Activated T-cell treated with anti-CD3 and anti-CD28 coated beads, Interleukin-2, amount 50 U/mL, for 72 hours (primary cell): ENCODE measurements at places on chromosomes 5 and 9. TPM values are rescaled to one million over a fixed set of nuclear protein-coding genes. Genes with fewer than 3 reads are reported as not detected.

IFNA2 gene
- not detected for total RNA-seq

ADAMTS13 gene
- total RNA-seq: 4.7 TPM

NR2F1 gene
- total RNA-seq: not detected

FOXD4L5 gene
- 0.25 TPM for total RNA-seq

WNK2 gene
- total RNA-seq: 0.70 TPM

SPINK7 gene
- total RNA-seq: not detected

TMEM171 gene
- total RNA-seq: not detected

PCDHA4 gene
- total RNA-seq: not detected

RPL37 gene
- 2,043 TPM for total RNA-seq

SPARC gene
- not detected for total RNA-seq

IL3 gene
- 8.9 TPM for total RNA-seq

SVEP1 gene
- total RNA-seq: not detected

HTR1A gene
- total RNA-seq: not detected

P4HA2 gene
- 3.2 TPM for total RNA-seq

SPATA9 gene
- not detected for total RNA-seq

- DNase-seq: no peak
- H3K27me3 ChIP-seq: peaks cover 35% of the 10 kb centered on the region
- no peaks in the 10 kb centered on the region for H3K36me3 ChIP-seq
- no peak overlapping the region for H3K27ac ChIP-seq
These were observed 118.9 kb upstream of the LPCAT1 start for GRCh38 chr5:1642621-1643061.

- H3K27ac ChIP-seq: no peak overlapping the region
- H3K36me3 ChIP-seq: no peaks in the 10 kb centered on the region
- DNase-seq: no peak
These were observed 105.4 kb downstream of the ZNF354C start for GRCh38 chr5:179165421-179166170.

GRCh38 chr9:14574173-14574572 lies 119.1 kb downstream of the ZDHHC21 start:
- no peaks in the 10 kb centered on the region for H3K4me1 ChIP-seq
- peaks cover 7% of the 10 kb centered on the region for H3K27me3 ChIP-seq
- H3K27ac ChIP-seq: no peak overlapping the region

DNA sequence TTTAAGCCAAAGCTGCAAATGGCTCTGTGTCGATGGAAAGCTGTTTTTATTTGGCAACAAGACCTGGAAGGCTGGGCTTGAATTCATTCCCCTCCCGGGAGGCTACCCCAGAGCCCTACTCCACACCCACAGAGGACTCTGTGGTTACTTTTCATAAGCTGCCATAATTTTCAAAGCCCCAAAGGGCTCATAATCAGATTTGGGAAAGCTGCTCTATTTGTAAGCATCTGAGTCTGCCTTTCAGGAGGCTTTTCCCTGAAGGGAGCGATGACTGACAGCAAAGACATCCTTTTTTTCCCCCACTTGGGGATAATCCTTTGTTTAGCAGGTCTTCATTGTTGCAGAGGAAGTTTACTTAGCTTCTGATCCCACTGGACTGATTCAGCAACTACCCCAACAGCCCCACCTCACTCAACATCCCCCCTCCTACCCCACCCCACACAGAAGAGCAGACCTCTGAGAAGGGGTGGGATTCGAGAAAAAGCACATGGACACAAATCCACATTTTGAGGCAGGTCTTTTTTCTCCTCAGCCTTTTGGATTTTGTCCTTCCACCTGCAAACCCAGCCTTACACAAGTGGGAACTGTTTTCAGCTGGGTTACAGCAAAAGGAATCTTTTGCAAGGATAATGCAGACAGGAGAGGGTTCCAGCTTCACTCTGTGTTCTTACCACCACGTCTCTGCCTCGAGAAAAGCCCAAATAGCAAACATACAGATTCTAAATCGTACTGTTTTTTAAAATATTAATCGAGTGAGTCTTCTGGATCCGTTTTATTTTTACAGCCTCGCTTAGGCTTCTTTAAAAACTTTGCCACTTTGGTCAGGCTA lies 244.4 kb upstream of the TUT7 start:
- H3K27ac ChIP-seq: no peak overlapping the region
- H3K36me3 ChIP-seq: no peaks in the 10 kb centered on the region
- DNase-seq: no peak
- H3K27me3 ChIP-seq: peaks cover 11% of the 10 kb centered on the region
- no peak overlapping the region for H3K4me3 ChIP-seq
- no peaks in the 10 kb centered on the region for H3K4me1 ChIP-seq

DNA sequence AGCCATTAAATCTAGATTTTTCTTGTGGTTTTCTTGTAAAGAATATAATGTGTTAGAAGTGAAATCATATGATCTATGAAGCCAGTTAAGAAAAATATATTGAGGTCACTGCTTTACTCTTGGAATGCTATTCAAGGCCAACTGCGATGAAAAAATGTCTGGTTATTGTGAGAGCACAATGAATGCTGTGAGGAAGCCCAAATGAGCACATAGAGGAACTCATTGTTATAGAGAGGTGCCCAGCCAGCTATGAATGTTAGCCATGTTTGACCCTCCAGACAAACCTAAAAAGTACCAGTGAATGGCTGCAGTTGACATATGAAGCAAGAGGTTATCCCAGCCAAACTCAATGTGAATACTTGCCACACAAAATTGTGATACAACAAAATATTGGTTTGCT lies 359.8 kb upstream of the FAM174A start:
- no peak for DNase-seq
- no peaks in the 10 kb centered on the region for H3K27me3 ChIP-seq
- H3K27ac ChIP-seq: no peak overlapping the region
- H3K4me3 ChIP-seq: no peak overlapping the region

- no peaks in the 10 kb centered on the region for H3K27me3 ChIP-seq
- no peak for DNase-seq
- no peak overlapping the region for H3K27ac ChIP-seq
- peaks cover 8% of the 10 kb centered on the region for H3K4me1 ChIP-seq
- no peaks in the 10 kb centered on the region for H3K36me3 ChIP-seq
These were observed 238.3 kb upstream of the EDIL3 start for GRCh38 chr5:84623019-84623418.

DNA sequence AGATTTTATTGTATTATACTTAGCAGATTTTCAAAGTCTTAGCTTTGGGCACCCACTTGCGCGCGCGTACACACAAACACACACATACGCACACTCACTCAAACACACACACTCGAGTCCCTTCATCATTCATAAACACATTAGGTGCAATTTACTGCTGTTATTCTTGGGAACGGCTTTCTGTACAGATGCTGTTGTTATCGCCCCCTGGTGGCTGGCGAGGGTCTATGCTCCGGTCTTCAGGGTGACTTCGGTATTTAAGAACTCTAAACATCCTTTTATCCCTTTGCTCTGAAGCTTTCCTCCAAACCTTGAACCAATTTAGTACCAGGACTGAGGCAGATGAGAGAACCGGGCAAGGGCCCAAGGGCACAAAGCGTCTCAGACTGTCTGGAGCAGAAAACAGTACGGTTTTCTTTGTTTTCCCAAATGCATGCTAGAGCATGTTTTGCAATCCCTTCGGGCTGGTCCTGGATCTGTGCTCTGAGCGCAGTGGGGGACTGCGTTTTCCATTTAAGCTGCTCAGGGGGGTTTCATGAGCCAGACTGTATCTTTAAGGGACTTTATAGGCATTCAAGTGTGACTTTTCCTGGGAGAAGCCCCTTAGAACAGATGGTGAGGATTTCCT lies 1.7 kb upstream of the SLIT3 start:
- no peak overlapping the region for H3K27ac ChIP-seq
- peaks cover 57% of the 10 kb centered on the region for H3K27me3 ChIP-seq
- peaks cover 13% of the 10 kb centered on the region for H3K4me1 ChIP-seq
- peak; percentile 71 for DNase-seq

DNA sequence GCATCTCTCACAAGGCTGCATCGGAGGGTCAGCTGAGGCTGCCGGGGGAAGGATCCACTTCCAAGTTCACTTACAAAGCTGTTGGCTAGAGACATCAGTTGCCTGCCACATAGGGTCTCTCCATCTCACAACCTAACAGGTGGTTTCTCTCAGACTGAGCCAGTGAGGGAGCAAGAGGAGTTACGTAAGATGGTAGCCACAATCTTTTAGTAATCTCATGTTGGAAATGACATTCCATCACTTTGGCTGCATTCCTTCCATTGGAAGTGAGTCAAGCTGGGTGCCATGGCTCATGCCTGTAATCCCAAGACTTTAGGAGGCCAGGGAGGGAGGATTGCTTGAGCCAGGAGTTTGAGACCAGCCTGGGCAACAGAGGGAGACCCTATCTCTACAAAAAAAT lies 7.4 kb upstream of the GRK6 start:
- DNase-seq: no peak
- no peaks in the 10 kb centered on the region for H3K36me3 ChIP-seq
- no peak overlapping the region for H3K4me3 ChIP-seq
- no peaks in the 10 kb centered on the region for H3K27me3 ChIP-seq
- H3K4me1 ChIP-seq: peaks cover 9% of the 10 kb centered on the region

- H3K4me3 ChIP-seq: no peak overlapping the region
- no peak overlapping the region for H3K27ac ChIP-seq
- H3K27me3 ChIP-seq: peaks cover 26% of the 10 kb centered on the region
- peaks cover 25% of the 10 kb centered on the region for H3K4me1 ChIP-seq
These were observed 73.8 kb upstream of the IFNE start for GRCh38 chr9:21555911-21556310.

- no peaks in the 10 kb centered on the region for H3K4me1 ChIP-seq
- no peaks in the 10 kb centered on the region for H3K27me3 ChIP-seq
- no peak overlapping the region for H3K27ac ChIP-seq
- no peak for DNase-seq
- no peaks in the 10 kb centered on the region for H3K36me3 ChIP-seq
These were observed 314.1 kb downstream of the CETN3 start for GRCh38 chr5:90095292-90096060.

DNA sequence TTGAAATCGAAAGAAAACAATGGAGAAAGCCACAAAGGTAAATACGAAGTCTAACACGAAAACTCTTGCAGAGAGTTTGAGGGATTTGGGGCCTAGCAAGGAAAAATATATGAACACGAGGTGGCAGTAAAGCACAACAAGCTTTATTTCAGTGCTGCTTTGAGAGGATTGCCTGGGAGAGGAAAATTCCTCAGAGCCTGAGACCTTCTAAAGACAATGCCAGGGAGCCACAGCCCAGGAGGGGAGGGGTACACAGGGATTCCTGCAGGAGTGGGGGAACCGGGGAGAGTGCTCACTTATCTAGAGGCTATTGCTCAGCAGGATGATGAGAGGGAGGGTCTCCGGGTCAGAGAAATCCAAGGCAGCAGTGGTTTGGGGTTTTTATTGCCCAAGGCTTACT lies 134.9 kb upstream of the ADCY2 start:
- no peak overlapping the region for H3K4me3 ChIP-seq
- no peaks in the 10 kb centered on the region for H3K4me1 ChIP-seq
- DNase-seq: peak; percentile 2
- no peaks in the 10 kb centered on the region for H3K27me3 ChIP-seq

DNA sequence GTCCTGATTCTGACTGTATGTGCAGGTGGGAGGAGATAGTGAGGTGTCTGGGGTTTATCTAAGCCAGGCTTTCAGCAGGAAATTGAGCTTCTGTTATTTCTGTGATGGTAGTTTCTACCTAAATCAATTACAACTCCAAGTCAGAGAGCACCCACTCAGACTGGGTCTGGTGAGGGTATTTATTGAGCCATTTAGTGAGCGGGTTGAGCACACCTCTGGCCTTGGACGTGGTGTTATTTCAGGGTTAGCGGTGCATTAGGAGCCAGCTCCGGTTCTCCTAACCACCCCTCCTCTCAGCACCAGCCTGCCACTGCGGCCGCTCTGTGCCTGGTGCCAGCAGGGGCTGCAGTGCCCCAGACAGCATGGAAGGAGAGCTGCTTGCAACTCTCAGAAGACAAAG lies 238.9 kb downstream of the CACNA1B start:
- no peak overlapping the region for H3K4me3 ChIP-seq
- DNase-seq: no peak
- no peak overlapping the region for H3K27ac ChIP-seq
- H3K36me3 ChIP-seq: no peaks in the 10 kb centered on the region
- no peaks in the 10 kb centered on the region for H3K27me3 ChIP-seq
- H3K4me1 ChIP-seq: no peaks in the 10 kb centered on the region

- no peaks in the 10 kb centered on the region for H3K27me3 ChIP-seq
- no peaks in the 10 kb centered on the region for H3K4me1 ChIP-seq
- H3K4me3 ChIP-seq: no peak overlapping the region
These were observed 381.5 kb upstream of the MPDZ start for GRCh38 chr9:13661014-13661413.

DNA sequence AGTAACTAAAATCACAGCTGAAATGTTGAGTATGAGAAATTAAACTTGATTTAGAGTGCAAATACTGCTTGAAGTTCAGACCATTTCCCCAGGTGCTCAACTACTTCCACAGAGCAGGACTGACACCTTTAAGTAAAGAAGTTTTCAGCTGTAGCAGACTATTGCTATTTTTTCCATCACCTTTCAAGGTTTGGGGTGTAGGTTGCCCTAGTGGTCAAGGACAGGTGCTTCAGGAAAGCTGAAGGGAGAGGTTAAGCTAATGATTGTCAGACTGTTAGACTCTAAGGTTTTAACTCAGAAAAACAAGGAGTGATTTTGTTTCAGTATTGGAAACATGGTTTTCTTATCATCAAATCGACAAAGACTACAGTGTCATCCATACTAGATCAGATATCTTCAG lies 162.1 kb downstream of the CCDC192 start:
- no peaks in the 10 kb centered on the region for H3K27me3 ChIP-seq
- no peak overlapping the region for H3K27ac ChIP-seq
- H3K4me1 ChIP-seq: no peaks in the 10 kb centered on the region
- H3K36me3 ChIP-seq: no peaks in the 10 kb centered on the region
- DNase-seq: no peak

DNA sequence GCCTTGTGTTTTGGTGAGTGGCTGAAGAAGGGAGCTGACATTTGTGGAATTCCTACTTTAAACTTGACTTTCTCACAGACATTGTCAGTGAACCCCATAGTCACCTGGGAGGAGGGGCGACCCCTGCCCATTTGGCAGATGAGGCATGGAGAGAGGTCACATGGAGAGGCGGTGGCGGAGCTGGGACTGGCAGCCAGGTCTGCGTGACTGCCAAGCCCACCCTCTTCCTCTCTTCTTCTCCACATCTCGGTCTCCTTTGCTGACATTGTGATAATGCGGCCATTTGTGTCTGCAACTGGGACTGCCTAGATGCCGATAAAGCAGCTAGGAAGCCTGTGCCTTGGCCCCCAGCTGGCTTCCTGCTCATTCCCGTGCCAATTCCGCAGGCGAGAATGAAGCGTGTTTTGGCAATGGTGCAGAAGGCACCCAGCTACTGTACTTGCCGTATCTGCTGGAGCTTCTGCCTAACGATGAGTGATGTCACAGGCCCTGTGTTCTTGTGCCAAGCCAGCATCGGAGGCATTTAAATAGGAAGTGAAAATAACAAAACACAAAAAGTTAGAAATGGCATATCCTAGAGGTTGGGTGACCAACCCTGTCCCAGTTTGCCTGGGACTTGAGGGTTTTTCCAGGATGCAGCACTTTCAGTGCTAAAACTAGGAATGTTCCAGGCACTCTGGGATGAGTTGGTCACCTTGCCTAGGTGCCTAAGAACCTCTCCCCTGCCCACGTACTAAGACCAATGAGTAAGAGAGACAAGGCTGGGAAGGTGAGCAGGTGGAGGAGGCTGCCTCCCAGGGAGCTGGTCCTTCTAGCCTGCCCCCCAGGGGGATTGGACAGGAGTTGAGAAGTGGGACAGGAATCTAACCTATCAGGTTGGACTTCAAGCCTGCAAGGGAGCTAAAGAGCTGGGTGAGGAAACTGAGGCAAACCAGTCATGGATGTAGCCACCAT lies 23.6 kb downstream of the OLFML2A start:
- H3K4me1 ChIP-seq: no peaks in the 10 kb centered on the region
- no peak overlapping the region for H3K27ac ChIP-seq
- no peaks in the 10 kb centered on the region for H3K27me3 ChIP-seq
- H3K4me3 ChIP-seq: no peak overlapping the region
